ENCODE measurements at places on chromosomes 6 and 20.

GRCh38 chr6:50795574-50795973, 23.1 kb upstream of the TFAP2B start:
- DNase-seq = no peak

GRCh38 chr20:44959082-44959637, 1.0 kb downstream of the TOMM34 start:
- DNase-seq = no peak

GRCh38 chr6:98670045-98670746, 164.2 kb upstream of the POU3F2 start:
- no peak for DNase-seq

DNA sequence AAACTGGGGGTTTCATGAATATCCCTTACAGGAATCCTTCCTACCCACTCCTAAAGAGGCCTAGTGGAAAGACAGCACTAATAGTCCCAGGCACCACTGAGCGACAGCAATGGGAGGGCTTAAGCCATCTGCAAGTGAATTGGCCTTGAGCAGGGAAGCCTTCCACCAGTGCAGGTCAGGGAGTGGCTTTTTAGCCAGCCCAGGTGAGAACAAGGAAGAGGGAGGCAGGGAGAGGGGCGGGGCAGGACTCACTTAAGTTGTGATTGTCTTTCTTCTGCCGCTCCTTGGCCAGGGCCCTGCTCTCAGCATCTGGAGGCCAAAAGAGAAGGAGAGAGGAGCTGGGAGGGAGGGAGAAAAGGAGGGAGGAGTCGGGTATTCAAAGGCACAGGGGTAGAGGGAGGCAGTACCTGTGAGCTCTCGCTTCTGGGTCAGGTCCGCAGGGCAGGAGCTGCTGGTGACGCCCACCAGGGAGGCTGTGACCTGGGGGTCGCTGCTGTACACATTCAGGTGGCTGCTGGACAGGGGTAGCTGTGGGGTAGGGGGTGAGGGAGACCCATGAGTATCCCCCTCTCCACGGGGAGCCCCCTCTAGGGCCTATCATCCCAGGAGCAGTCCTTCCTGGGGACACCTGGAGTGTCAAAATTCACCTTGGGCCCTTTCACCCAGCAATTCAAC, 47.8 kb downstream of the TFEB start:
- no peak for DNase-seq

GRCh38 chr6:28082939-28083338, 2.6 kb downstream of the ZNF165 start:
- no peak for DNase-seq

- DNase-seq = no peak
Measured at GRCh38 chr6:164247106-164247505, 832.6 kb downstream of the QKI start.

- DNase-seq = no peak
Measured at GRCh38 chr6:76684875-76685274, 612.4 kb upstream of the IMPG1 start.

- no peak for DNase-seq
Measured at GRCh38 chr6:106215608-106216007, 110.0 kb downstream of the ATG5 start.

GRCh38 chr20:34583544-34583943, 25.0 kb downstream of the MAP1LC3A start:
- no peak for DNase-seq

DNA sequence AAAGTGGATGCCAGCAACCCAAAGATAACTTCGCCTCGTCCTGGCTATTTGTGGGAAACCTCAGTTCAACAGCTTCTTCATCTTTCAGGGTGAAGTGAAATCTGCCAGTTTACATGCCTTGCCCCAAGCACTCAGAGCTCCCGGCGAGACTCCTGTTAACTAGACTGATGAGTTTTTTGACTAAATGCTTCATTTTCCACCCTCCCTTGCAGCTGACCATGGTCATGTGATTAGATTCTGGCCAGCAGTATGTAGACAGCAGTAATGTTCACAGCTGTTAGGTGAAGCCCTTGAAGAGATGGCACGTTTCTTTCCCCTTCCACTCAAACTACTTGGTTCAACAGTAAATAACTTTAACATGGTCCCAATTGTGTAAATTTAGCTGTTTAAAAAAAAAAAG, 718.8 kb upstream of the FLRT3 start:
- no peak for DNase-seq

DNA sequence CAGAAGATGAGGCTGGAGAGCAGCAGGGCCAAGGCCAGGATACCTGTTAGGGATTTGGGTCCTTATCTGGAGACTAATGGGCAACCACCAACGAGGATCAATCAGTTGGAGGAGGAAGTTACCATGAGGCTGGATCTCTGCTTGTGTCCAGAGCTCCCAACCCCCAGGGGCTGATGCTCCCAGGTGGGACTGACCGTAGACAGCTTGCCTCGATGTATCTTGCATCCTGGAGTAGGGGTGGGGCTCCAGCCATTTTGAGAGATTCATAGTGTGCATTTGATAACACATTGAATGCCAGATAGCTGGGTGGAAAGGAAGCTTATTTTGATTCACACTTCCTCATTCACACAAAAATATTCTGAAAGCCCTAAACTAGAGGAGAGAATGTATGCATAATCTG, 4.6 kb upstream of the RFPL4B start:
- DNase-seq = no peak

GRCh38 chr6:155949256-155949655, 493.6 kb upstream of the NOX3 start:
- DNase-seq = no peak

DNA sequence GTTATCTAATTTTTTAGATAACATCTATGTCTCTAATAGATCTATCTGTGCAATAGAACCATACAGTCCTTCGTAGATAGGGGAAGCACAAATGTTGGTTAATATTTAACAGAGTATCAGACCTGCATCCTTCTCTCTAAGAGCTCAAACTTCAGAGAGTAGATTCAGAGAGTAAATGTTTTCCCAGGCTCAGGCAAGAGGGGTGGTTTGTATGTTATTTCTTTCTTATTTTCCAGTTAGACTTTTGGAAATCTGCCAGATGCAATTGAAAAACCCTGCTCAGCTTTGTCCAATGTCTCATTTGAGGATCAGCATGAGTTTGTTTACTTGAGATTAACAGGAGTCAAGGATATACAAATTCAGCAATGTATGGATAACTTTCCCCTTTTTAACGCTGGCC, 361.9 kb downstream of the BCKDHB start:
- DNase-seq = no peak

- no peak for DNase-seq
Measured at GRCh38 chr20:2804041-2804828, 3.8 kb upstream of the CPXM1 start.

GRCh38 chr6:124303971-124304370, 500.3 kb downstream of the NKAIN2 start:
- no peak for DNase-seq

- no peak for DNase-seq
Measured at GRCh38 chr6:43895656-43896328, 125.8 kb downstream of the VEGFA start.

DNA sequence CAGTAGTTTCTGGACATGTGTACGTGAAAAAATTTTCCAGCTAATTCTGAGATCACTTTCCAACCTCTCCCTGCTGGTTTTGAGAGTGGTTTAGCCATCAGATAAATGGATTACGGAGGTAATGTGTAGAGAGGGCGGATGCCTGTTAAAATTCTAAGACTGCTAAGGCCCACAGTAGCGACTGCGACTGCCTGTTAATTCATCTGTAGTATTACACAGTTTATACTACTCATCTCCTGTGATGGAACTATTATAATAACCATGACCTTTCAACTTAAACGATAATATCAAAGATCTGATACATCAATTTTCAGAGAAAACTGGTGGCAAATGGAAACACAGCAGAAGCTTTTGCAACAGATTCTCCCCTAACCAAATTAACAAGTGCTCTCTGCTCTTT, 102.3 kb downstream of the IRF4 start:
- no peak for DNase-seq

DNA sequence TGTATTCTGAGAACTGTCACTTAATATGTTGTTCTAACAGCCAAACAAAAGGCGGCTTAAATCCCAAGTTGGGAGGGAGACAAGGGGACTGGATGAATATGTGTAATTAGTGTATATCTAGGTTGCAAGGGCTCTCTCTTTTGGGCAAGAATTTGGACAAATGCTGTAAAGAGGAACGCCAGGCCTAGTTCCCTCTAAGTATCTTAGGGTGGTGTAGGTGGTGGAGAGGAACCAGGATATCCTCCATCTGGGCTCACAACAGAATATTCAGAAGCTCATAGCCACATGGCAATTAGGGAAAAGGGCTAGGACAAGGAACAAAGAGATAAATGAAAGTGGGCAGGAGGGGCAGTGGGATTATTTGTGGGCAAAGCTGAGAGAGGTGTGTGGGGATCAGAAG, 149.5 kb downstream of the LRFN2 start:
- DNase-seq = no peak

DNA sequence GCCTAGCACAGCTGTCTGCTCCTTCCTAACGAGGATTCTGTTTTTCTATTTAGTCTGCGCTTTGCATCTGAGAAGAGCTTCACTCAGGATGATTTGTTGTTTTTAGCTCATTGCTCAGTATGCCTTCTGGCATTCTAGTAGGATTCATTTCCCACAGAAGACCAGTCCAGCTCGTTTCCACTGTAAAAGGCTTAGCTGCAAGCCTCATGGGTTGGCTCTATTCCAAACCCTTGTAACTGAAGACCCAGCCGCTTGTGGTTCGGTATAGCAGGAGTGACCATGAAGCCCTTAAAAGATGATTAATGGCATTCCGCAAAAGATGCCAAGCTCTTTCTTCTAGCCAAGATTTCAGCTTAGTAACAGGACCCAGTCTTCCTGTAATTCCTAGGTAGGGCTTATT, 7.2 kb downstream of the ADGRF1 start:
- DNase-seq = no peak

DNA sequence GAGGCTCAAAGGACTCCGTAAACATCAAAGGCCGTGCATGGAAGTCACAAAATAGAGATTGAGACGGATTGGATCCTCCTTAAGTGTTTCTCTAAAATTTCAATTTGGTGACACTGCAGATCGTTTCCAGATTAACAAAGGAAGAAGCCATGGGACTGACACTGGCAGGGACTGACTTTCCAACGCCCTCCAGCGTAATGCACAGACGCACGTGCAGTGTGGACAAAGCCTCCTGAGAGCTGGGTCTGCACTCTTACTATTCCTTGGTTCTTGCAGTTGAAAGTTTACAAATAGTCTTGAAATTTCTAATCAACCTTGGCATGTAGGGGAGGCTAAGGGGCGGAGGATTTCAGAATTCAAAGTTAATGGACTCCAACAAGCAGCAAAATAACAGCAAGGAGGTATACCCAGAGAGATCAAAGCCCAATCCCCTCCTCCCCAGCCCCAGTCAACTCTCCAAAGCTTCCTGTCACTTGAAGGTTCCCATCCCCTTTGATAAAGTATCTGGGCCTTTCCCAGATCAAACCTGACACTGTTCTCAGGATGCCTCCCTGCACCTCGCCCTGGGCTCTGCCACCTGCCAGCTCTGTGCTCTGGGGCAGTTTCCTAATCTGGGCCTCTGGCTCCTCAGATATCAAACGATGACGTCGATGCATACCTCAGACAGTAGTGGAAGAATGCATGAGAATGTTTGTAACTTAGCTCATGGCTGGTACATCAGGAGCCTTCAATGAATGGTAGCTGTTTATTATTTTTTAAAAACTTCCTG, 106.5 kb upstream of the TRAF3IP2 start:
- DNase-seq = no peak

DNA sequence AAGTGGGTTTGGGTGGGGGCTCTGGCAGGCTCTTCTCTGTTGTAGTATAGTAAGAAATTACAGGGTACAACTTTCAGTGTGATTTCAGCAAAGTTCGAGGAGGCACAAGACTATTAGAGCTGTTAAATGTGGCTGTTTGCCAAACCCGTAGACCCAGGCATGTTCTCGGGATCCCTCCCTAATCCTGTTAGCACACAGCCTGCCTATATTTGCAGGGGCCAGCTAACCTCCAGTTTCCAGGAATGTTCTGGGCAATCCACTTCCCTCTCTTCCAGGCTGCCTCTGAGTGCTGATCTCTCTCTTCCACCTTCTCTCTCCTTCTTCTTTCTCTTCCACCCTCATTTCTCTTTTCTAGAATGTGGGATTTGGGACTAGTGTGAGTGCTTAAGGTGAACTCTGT, 34.8 kb upstream of the ZFP64 start:
- no peak for DNase-seq

- DNase-seq = no peak
Measured at GRCh38 chr6:37100745-37101144, 69.2 kb upstream of the PIM1 start.

DNA sequence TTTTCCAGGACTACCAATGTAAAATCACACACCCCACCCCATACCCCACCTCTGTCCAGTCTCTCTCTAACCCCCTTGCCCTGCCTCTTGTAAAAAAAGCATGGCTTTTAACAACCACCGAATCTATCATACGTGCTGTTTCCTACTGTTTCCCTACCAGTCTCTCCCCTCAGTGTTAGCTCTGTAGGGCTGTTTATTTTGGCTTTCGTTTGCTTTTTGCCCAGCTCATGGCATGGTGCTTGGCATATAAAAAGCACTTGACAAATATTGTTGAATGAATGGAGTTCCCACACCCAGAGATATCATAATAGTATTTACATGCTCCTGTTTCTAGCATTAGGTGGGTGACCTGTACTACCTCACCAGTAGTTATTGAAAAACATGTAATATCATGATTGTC, 148.2 kb downstream of the OPRM1 start:
- no peak for DNase-seq

- no peak for DNase-seq
Measured at GRCh38 chr6:77072694-77073409, 390.4 kb downstream of the HTR1B start.

Measured in stimulated activated CD8-positive, alpha-beta memory T cell treated with anti-CD3 and anti-CD28 coated beads, Interleukin-15, amount 100 ng/mL, for 4 hours (primary cell).